ENCODE measurements at places on chromosomes 1 and 21.
A peak's percentile ranks its signal among the peaks of the same experiment; 100 is the strongest.

- no peak for DNase-seq
These were observed 584.0 kb upstream of the TMPRSS15 start for GRCh38 chr21:18987520-18988026.

GRCh38 chr1:172547071-172547470 lies 14.1 kb downstream of the SUCO start:
- DNase-seq: no peak

DNA sequence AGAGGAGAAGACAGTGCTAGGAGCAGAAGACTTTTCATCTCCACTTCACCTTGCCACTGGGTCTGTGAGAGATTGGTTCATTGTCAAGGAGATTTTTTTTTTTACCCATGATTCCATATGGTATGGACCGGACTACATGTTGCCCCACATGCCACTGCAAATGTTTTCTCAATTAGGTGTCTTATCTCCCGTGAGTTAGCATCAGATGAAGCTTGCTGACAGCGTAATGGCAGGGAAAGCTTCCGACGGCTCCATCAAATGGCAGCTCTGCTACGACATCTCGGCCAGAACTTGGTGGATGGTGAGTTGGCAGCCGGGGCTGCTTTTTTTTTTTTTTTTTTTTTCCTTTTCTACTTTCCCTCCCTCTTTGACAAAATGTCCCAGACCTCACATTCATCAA lies 217.2 kb upstream of the NFIA start:
- no peak for DNase-seq

- no peak for DNase-seq
These were observed 11.3 kb upstream of the CTSE start for GRCh38 chr1:206035027-206035426.

GRCh38 chr1:158078569-158079080 lies 85.2 kb downstream of the KIRREL1 start:
- DNase-seq: no peak

- DNase-seq: no peak
These were observed 11.3 kb upstream of the TMEM201 start for GRCh38 chr1:9577423-9577822.

DNA sequence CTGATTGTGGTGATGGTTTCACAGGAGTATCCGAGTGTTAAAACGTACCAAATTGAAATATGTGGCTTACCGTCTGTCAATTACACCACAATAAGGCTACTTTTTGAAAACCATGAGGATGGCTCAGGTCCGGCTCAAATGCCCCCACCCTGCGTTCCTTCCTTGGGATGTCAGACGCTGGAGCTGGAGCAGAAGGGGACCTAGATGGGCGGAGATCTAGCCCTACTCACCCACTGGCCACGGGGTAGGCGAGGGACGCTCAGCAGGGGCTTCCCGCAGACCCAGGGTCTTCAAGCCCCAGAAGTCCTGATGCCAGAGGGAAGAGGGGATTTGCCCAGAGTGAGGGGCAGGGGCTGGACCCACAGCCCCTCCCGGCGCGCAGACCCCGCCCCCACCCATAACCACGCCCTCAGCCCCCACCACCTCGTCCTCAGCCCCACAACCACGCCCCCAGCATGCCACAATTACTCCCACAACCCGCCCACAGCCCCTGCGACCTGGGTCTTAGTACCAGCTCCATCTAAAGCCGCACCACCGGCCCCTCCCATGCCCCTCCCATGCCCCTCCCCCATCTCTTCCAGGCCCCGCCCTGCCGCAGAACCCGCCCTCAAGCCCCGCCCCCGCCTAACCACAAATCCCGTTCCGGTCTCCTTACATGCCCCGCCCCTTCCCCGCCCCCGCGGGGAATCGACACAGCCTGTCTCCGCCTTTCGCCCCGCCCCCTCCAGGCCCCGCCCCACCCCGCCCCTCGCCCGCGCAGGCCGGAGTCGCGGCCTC lies at the start of gene LRRC3:
Gene LRRC3 (plus strand): TSS at position 764 of the 777 bp plus-strand sequence. CDS start 1,135 bp downstream, outside the sequence.
- peak; percentile 62 for DNase-seq
